COR-L47 (cell line): ENCODE measurements at places on chromosomes 13 and 19.

DNA sequence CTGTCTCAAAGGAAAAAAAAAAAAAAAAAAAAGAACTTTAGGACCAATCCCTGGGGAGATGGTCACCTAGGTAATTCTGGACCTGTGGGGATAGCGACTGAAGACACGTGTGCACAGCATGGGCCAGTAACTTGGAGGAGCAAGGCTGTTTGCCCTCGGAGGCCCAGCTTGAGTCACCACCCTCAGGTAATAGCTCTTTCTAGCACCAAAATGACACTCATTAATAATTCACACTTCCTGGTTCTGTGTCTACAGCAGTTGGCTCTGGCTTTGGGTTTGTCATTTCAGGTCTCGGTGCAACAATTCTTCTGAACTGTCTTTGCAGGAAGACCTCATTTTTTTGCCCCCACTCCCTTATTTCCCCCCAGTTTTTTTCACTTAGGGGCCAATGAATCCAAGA lies 3.9 kb upstream of the ATP11A start:
- peak; percentile 78 for DNase-seq

DNA sequence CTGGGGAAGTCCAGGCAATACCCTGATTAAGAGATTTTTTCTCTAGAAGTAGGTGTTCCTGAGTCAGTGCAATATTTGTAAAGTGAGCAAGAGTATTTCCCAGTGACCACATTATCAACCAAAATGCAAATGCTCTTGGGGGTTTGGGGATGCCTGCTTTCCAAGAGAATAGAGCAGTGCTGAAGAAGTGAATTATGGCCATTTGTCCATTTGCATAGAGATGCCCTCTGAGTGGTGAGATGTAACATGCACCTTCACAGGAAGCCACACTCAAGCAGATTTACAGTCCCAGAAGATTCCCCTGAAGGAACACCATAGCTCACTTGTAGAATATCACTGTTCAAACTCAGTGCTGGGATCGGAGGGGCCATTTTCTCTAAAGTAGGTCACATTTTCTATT lies 71.8 kb downstream of the TNFSF11 start:
- no peak for DNase-seq

DNA sequence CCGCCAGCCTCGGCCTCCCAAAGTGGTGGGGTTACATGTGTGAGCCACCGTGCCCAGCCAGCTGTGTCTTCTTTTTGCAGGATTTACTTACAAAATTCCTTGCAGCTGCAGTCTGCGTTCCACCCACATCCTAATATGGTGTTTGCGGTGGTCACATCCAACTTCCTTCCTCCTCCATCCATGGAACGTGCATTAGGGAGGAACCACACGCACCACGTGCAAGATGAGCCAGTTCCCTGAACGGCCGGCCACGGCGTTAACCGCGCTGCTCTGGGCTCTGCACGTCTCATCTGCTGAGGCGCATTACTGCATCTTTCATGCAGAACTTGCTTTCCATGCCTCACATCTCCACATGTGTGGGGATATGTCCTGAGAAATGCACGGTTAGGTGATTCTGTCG lies 13.0 kb upstream of the SIGLEC11 start:
- DNase-seq, result no peak

DNA sequence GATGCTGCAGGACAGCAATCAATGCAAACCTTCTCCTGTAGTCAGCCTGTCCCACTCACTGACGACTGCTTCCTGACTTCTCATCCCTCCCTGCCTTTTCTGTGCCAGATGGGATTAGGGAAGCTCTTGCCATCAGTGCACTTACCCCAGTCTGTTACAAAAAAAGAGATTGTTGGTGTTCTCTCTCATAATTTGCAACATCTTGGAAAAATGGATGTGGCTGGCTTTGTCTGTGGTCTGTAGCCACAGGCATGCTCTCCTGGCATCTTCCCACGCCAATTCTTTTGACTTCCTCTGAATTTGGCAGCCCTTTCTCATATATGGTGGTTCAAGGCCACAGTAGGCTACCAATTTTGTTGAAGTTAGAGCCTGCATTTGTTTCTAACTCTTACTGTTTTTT lies 11.6 kb upstream of the HTR2A start:
- DNase-seq, result no peak

DNA sequence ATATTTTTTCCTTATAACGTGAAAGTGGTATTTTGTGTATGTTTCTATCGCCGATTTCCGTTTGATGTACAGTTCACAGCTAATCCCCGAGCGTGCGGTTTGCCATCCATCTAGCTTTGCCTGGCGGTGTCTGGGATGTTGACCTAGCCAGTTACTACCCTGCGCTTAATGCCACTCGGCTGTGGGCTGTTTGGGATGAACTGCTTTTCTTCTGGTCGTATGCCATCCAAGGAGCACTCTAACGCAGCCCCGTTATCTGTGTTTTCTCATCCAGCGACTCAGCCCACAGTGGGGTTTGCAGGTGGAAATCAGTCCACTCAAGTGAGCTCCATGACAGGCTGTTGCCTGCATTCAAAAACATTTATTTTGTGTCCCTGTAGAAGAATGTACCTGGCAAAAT lies 512.3 kb downstream of the MYO16 start:
- DNase-seq, result no peak

DNA sequence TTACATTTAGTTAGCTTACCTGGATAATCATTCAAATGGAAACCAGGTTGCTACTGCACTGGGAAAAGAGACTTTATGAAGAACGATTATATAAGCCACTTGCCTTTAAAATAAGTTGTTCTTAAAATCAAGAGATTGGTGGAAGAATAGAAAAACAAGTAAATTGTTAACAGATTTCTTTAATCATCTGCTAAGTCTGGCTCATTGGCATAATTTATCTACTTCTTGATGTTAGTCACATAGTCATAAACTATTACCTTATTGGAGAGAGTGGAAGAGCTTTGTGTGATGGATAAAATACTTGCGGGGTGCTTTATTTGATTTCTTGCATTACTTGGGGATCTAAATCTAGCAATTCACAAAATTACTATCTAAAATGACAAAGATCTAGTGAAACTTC lies 6.8 kb downstream of the LSM14A start:
- no peak for DNase-seq

- DNase-seq, result no peak
Observed at GRCh38 chr19:41377977-41378709, 1.8 kb downstream of the TMEM91 start.

DNA sequence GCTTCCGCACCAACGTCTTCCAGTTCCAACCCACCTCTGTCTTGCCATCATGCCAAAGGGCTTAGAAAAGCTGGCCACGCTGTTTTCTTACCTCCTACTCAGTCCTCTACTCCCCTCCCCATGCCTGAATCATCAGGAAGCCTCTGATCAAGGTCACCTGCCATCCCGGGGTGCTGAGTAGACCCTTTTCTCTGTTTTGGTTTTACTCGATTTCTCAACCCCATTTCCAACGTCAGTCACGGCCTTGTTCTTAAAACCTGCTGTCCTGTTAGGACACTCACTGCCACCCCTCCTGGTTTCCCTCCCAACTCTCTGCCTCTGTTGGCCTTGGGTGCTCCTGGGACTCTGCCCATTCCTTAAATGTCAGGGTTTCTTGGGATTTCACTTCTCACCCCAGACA lies 350.1 kb downstream of the FOXO1 start:
- no peak for DNase-seq

DNA sequence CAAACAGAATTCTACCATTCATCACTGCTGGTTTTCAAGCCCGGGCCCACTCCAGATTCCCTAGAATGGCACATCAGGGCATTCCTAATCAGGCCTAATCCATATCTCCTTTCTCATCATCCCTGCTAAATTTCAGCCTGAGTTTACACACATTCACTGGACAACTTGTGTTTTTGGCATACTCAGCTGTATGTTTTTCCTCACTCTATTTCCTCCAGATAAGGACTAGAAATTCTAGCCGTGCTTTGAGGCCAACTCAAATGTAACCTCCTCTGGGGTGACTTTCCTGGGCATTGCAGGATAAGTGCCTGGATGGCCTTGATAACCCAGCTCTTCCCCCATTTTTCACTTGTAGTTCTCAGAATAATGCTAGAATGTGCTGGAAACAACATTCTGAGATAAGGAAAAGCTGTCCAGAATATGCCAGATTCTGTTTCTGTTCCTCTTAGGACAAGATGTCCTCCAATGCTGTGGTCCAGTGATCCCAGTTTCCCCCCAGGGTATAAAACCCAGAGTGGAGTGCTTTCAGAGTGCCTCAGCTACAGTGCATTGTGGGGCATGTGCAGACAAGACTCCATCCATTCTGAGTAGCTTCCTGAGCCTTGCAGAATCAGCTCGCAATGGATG lies 66.9 kb upstream of the CLDN10 start:
- no peak for DNase-seq

DNA sequence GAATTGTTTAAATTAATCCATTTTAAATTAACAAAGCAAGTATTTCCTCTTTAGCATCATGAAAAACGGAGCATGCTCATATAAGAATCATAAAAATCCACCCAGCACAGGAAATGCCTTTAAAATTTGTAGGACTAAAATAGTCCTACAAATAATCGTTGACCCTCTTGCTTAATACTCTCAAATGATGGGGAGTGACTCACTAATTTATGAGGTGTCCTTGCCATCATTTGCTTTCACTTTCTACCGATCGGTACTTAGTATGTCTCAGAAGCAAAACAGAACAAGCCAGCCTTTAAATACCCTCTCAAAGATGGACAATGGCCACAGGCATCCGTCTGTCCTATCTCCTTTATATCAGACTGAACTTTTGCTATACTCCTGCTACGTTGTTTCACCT lies 97.2 kb downstream of the SUCLA2 start:
- DNase-seq, result no peak

DNA sequence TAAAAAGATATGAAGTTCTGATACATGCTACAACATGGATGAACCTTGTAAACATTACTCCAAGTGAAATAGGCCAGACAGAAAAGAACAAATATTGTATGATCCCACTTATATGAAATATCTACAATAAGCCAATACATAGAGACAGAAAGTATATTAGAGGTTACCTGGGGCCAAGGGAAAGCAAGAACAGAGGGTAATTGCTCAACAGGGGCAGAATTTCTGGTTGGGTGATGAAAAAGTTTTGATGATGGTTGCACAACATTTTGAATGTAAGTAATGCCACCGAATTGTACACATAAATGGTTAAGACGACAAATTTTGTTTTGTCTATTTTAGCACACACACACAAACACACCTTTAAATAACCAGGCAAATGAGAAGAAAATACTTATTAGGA lies 268.4 kb downstream of the FOXO1 start:
- DNase-seq, result no peak

DNA sequence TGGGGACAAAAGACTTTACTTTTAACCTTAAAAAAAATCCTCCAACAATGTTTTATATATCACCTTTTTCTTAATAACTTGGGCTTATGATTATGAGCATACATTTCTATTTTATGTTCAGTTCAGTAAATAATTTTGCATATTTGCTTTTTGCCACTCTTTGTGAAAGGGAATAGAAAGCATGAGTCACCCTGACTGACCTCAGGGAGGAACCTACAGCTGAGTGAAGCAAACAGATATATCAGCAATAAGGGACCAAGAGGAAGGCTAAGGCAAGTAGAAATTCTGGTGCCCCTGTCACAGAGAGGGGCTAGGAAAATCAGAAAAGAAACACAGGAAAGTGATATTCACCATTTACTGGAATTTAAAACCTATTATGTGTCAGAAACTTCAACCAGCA lies 37.2 kb upstream of the SOHLH2 start:
- no peak for DNase-seq

- no peak for DNase-seq
Observed at GRCh38 chr19:41617941-41618730, 8.7 kb downstream of the CEACAM4 start.

GRCh38 chr13:93621051-93621450 lies 394.4 kb downstream of the GPC6 start:
- DNase-seq, result no peak

DNA sequence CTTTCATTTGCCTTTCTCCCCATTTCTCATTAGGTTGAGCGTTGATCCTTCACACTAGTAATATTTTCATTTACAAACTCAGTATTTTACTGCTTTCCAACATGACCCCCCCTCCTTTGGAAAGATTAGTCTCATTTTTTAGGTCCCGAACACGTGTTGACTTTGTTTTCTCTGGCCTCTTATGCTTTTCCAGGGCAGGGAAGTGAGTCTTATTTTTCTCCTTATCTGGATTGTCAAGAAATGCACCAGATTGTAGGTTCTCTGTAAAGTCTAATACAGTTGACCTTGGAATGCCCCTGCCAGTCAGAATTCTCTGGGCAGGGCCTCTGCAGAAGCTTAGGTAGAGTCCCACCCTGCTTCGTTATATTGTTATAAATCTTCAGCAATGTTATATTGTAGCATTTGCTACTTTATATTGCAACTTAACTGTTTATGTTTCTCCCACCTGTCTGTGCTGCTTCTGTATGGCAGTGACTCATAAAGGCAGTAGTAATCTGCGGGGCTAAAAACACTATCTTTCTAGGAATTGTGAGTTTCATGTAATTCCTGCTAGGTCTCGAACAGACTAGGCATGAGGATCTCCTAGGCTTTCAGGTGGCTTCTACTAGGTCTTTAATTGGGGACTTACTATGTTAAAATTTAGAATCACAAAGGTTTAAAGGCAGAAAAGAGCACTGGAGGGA lies 2.0 kb downstream of the TDRD3 start:
- no peak for DNase-seq

DNA sequence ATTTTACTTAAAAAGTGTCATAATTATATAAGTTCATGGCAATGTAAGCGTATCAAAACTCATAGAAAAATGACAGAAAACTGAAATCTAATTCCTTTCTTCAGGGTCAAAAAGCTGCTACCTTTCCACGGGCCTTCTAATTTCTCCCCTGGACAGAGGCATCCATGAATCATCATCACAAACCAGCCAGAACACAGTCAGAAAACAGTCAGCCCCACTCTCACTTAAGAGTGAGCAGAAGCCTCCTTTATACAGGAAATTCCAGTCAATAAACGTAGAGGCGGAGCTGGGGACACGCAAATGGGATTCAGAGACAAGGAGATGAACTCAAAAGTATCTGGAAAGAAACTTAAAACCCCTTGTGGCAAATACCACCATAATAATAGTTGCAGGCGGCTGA lies 54.2 kb upstream of the ABCC4 start:
- DNase-seq, result no peak

DNA sequence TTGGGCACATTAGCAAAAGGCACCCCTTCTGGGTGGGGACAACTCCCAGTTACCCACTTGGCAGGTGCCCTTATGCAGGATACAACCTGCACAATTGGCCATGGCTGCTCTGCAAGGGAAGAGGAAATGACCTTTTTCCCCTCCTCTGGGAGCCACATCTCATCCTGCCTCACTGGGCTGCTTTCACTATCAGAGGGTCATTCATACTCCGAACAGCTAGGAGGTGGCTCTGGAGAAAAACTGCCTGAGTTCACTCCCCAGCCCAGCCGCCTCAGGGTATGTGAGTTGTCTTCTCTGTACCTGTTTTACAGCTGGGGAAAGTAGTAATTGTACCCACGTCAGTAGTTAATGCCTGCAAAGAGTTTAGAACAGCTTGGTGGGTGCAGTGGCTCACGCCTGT lies 7.1 kb upstream of the ACTN4 start:
- DNase-seq, result no peak

- no peak for DNase-seq
Observed at GRCh38 chr19:40129425-40129824, 38.7 kb upstream of the ZNF780A start.
